ENCODE measurements at places on chromosomes 12 and 14.

GRCh38 chr12:102423462-102423861 is 56.9 kb downstream of the IGF1 start:
- no peak for DNase-seq

DNA sequence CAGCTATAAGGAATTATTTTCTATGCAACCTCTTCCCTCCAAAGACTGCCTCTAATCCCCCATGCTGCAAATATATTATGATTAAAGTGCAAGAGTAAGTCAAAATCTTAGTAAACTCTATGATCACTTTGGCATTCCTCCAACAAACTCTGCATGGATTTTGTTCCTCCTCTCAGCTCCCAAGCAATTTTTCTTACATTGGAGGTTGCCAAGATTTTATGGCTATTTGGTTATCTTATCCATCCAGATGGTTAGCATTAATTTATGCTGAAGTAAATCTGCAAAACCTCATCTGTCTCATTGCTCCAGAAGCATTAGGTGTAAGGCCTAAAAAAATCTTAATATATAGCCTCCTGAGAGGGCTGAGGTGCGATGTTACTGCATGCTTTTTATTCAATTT is 228.1 kb downstream of the CHST11 start:
- DNase-seq = no peak

GRCh38 chr12:22262309-22262708 is 72.2 kb downstream of the ST8SIA1 start:
- no peak for DNase-seq

DNA sequence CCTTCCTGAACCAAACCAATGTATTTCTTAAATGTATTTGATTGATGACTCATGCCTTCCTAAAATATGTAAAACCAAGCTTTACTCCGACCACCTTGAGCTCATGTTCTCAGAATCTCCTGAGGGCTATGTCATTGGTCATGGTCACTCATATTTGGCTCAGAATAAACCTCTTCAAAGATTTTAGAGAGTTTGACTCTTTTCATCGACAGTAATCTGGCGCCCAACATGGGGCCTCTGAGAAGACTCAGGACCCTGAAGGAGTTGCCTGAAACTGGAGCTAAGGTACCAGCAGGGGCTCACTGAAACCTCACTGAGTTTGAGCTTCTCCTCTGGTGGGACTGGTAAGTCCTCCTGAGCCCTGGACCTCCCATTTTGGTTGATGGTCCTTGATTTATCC is 17.2 kb upstream of the PSMC1 start:
- DNase-seq = no peak

DNA sequence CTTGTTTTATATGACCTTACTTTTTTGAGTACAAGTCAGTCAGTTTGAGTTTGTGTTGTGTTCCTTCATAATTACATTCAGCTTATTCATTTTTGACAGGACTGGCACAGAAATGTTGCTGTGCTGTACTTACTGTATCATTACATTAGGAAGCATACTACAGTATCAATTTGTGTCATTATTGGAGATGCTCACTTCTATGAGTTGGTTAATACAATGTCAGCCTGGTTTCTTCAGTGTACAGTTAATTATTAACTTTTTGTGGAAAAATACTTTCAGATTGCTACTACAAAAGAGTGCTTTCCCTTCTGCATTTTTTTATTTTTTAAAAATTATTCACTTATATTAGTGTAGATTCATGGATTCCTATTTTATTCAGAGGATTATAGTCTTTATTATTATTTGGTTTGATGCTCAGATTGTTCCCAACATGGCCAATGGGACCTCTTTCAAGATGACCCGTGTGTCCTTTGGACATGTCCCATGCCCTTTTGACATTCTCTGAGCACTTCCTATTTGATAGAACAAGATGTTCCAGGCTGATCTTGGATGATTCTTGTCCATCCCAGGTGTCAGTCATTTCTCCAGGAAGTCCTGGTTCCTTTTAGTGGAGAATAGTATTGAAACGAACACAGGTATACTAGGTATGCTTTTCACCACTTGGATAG is 66.6 kb downstream of the MON2 start:
- DNase-seq = no peak

- DNase-seq = no peak
These were observed 30.9 kb upstream of the KLRF1 start for GRCh38 chr12:9796346-9796745.

DNA sequence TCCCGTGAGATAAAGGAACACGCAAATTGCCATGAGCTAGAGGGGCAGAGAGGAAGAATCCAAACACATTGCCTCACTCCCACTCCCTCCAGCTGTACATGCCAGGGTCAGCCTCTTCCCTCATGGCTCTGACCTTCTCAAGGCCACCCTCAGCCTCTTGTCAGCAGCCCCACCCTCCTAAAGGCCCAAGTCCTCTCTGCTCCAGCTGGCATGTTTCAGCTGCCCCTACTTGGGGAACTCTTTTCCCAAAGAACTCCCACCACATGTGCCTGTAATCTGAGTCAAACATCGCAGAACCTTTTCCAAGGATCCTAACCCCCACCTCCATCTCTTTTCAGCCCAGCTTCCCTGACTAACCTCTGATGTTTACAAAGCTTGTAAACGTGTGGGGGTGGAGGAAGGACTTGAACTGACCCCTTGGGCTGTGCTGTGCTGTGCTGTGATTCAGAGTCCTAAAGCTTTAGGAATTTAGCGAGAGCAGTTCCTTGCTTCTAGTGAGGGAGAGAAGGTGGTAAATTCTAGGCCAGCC is 7.3 kb upstream of the CACNB3 start:
- DNase-seq = no peak

DNA sequence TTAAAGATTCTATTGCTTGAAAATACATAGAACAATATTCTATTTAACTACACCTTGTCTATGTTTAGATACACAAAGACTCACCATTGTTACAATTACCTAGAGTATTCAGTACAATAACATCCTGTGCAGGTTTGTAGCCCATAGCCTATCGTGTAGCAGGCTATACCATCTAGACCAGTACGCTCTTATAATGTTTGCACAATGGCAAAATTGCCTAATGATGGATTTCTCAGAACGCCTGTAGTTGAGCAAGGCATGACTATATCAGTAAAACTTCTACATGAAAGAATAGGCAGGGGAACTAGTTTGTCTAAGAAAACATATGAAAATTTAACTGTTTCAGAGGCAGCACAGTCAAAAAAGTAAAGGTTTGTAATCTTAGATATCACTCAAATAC is 375.9 kb downstream of the DAD1 start:
- no peak for DNase-seq

GRCh38 chr14:34029921-34030334 is 79.1 kb upstream of the EGLN3 start:
- DNase-seq = no peak

GRCh38 chr12:26692407-26692806 is 140.6 kb downstream of the ITPR2 start:
- no peak for DNase-seq

DNA sequence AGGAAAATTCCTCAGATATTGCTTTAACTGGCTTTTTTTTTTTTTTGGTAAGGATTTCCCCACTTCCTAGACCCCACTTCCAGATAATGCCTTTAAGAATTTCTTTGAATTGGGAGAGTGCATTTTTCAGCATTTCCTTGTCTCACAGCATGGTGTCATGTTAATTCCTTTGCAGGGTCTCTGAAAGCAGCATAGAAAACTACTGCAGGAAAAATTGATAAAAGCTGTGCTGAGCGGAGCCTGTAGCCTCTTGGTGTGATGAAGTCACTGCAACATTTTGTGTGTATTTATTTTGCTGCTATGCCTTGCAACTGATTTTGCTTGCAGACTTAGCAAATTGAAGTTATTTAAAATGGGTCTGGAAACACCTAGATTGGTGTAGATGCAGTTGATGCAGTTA is 2.7 kb downstream of the ANO4 start:
- DNase-seq = no peak

Data from stimulated activated CD4-positive, alpha-beta T cell treated with anti-CD3 and anti-CD28 coated beads, TNF-alpha, amount 100 ng/mL, for 24 hours (primary cell).